ENCODE measurements at places on chromosomes 5 and 9.

- DNase-seq: peak; percentile 76
These were observed 3.7 kb downstream of the ECSCR start for GRCh38 chr5:139458580-139459407.

DNA sequence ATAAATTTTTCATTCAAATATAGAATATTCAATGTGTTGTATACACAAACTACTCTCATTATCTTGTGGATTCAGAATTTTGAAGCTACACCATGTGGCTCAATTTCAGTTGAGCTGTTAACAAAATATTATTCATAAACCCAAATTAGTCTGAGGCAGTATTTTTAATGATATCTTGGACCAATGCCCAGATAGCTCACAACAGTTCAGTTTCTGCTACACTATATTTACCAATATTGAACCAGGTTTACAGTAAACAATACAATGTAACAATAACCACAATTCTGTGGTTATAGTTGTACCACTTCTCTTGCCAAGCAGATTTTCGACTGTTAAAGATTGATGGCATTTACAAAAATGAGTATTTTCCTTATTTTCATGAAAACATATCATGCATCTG is 99.9 kb downstream of the SSBP2 start:
- DNase-seq: no peak

GRCh38 chr9:136051453-136051836 is 43.6 kb downstream of the NACC2 start:
- DNase-seq: no peak

DNA sequence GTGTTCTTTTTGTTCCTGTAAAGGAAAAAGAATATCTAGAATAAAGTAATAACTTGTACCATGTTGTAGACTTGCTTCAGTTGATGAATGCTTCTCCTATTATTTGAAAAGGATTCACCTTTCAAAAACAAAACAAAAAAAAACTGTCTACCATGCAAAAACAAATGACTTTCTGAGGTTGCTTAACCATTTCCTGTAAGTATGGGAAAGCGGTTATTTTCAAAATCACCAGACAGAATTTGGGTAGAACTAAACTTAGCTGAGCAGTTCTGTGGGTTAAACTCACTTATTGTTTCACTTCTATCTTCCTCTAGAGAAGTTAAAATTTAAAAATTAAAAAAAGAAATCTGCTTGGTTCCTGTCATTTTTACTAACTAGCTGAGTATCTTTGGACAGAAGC is 25.2 kb downstream of the LNPEP start:
- no peak for DNase-seq

GRCh38 chr9:120490888-120491595 is 88.9 kb downstream of the CDK5RAP2 start:
- no peak for DNase-seq

DNA sequence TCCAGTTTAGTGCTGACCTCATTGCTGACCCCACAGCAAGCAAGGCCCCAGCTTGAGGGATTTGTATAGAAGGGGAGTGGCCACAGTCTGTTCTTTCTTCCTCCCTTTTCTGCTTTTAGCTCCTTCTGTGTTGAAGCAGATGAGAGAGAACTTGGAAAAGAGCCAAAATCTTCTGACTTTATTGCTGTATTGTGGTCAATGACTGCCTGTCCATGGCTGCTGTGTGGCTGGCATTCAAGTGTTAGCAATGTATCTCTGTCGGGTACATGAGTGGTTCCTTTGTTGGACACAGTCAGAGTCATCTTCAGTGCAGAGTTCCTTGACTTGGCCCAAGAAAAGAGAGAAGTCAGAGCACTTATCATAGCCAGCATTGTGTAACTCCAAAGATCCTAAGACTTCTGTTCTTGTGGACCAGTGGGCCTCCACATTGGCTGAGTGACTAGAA is 154.1 kb downstream of the LRRC70 start:
- no peak for DNase-seq

GRCh38 chr9:3464033-3464638 is 61.7 kb downstream of the RFX3 start:
- no peak for DNase-seq

DNA sequence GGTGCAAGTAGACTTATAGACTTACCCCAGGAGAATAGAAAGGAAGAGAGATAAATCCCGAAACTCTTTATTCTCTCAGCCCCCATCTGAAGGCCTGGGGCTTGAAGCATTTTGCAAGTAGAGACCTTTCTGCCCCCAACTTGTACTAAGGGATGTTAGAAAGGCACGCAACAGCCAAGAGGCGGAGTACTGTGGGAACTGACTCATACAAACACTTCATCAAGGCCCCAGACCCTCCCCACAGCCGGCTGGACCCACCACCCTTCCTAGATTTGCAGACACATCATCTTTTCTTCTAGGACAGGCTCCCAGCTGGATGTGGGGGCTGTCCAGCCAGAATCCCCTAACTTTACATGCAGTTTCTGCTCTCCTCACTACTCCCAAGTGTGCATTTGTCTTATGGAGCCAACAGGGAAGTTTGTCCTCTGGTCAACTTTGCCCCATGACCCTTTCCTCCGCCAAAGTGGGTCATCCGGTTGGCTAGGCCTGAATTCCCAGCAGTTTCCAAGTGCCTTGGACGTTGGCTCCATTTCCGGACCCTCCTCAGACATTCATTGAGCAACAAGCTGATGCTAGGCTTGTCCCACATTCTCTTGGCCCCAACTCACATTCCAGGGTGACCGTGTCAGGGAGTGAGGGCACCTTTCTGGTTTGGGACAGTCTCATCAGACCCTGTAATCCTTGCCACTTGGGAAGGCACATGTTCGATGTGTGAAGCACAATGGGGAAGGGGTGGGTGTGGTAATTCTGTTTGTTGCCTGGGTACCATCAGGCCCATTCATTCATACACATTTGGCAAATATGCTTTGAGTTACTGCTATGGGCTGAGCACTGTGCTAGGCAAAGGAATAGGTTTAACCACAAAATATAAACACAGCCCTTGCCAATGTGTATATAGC is 64.6 kb downstream of the ABLIM3 start:
- no peak for DNase-seq

DNA sequence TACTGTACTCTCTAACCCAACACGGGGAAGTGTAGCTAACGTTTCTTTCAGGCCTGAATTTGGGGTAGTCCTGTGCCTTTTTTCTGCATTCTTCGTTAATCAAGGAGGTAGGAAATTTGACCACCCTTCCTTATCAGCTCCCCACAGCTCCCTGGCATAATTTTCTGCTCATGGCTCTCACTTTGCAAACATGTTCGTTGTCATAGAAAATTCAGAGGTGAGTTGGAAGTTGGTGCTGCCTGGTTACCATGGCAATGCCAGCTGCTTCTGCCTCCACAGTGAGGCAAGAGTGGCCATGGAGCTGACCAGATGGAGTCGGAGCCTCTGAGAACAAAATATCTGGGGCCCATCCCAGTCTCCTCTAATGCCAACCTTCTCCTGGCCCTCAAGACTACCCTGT is 116.6 kb upstream of the BOD1 start:
- DNase-seq: peak; percentile 53

DNA sequence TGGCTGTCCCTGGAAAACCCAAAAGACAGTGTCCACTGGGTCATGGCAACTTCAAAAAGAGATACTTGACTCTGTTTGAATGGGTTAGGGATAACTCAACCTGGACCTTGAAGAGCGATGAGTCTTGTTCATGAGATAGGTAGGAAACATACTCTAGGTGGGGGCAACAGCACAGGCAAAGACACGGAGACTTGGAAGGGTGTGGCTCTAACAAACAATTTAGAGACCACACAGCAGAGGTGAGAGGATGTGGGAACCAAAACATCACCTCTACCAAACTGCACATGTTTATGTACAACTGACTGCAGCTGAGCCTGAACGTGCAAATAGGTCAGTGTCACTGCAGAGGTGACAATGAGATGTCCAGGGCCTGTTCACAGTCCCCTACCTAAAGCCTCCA is 247.7 kb upstream of the ADRA1B start:
- no peak for DNase-seq

GRCh38 chr5:73314395-73315257 is 134.0 kb downstream of the FOXD1 start:
- no peak for DNase-seq

DNA sequence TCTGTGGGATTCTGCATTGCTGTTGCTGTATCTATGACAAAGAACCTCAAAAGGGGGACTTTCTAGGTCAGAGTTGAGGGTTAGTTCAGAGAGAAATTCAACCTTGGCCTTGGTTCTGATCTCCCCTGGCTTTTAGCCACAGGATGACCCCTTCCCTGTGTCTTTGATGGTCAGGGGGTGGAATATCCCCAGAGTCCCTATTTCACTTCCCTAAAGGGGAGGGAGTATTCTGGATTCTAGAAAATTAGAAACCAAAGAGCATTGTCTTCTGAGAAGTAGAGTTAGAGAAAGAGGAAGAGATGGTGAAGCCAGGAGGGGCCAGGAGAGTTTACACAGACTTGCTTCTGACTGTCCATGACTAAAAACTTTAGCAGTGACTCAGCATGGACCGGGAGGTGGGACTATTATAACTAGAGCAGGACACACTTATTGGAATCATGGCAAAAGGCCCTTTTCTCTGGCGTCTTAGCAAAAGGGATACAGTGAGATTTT is 56.2 kb upstream of the LPAR1 start:
- no peak for DNase-seq

DNA sequence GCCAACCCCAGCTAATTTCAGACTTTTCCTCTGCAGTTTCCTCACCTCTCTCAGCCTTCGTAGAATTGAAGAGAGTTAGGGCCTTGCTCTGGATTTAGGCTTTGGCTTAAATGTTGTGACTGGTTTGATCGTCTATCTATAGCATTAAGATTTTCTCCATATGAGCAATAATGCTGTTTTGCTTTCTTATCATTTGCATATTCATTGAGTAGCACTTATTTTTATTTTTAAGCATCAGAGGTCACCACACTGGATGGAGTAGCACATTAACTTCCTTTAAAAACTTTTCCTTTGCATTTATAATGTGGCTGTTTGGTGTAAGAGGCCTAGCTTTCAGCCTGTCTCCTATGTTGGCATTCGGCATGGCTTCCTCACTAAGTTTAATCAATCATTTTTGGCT is 12.6 kb upstream of the PCBD2 start:
- DNase-seq: no peak

DNA sequence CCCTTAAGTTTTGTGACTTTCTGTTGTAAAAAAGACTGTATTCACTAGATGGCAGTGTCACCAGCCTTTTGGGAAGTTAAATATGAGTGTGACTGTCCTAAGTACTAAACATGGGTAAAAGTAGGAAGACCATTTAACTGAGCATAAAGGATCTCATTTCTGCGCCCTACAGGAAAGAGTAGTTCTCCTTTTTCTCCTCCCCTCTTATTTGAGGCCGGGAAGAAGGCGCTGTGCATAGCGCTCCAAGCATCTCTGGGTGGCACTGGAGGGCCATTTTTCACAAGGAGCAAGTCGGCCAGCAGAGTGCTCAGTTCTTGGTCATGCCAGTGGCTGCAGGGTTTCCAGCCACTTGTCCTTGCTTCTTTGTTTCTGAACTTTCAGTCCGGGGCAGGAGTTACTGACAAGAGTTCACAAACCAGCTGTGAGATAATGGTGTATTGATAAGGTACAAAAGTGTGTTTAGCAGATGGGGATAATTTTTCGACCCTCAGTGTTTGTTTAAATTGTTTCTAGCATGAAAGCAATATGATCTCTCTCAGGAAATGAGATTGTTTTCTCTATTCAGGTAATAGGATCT is 227.6 kb upstream of the DMRT1 start:
- peak; percentile 75 for DNase-seq

All from stomach (tissue), 19 donors.